ENCODE measurements at places on chromosomes 2 and 18.

- no peak for DNase-seq
Measured at GRCh38 chr2:237090906-237091305, 5.2 kb downstream of the COPS8 start.

GRCh38 chr18:32072321-32072720 is 19.4 kb upstream of the RNF138 start:
- DNase-seq, result no peak

DNA sequence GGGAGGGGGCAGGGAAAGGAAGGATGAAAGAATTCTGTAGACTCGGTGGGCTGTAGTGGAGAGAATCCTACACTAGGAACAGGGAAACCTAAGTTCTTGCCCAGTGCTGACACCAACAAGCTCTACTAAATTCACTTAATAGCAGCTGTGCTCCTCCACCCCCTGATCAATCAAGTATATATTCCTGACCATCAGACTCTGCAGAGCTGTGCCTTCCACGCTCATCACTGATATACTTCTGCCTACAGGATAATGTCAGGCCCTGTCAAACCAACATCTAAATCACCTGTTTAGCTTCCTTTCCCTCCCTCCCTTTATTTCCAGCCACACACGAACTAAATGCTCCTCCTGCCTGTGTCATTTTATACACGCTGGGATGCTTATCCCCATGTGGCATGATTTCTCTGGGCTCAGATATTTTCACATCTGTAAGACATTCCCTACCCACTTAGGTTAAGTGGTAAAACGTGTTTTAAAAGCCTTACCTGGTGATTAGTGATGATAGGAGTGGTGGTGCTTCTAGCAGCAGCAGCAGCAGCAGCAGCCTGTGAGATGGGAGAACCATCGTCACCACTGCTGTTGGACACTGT is 301.9 kb downstream of the LRRTM1 start:
- no peak for DNase-seq

DNA sequence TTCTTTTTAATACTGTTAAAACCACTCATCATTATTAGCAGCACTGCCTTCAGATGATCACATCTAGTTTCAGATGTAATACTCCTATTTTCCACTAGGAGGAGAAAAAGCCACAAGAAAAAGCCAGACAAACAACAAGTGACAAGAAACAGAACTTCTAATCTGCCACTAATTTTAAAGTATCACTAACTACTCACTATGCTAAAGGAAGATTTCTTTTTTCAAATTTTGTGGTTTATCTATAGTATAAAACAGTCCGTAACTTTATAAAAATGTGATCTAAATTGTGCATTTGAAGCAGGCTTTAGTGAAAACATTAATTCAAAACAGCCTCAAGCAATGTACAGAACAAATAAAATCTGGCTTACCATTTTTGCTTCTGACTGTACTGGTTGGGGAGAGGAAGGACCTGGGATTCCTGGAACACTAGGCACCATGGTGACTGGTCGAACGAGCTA is 56.8 kb downstream of the ATF2 start:
- no peak for DNase-seq

DNA sequence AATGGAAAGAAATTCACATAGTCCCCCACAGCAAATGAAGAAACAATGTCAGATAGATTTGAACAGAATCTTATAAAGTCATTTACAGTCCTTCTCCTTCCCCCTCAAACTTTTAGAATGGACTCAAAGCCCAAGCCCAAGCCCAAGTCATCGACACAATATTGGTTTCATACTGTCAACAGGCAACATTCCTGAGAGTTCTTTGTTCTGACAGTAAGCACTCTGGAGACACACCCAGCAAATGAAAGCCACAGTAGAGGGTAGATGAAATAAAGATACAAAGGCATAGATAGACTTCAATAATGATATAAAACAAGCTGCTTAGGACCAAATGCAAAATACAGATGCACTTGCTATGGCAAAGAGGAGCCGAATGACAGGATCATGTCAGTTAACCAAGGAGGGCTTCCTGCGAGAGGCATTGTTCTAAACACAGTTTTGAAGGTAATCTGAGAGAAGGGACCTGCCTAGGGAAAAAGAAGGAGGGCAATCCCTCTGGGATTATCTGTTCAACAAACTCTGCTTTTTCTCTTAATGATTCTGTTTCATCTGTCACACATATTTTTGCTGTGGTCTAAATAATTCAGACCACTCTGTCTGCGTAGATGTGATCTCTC is 97.1 kb upstream of the MAP4K3 start:
- no peak for DNase-seq

GRCh38 chr18:63120620-63121019 is 198.9 kb downstream of the BCL2 start:
- DNase-seq, result no peak

GRCh38 chr2:72233211-72233610 is 85.5 kb upstream of the CYP26B1 start:
- no peak for DNase-seq

DNA sequence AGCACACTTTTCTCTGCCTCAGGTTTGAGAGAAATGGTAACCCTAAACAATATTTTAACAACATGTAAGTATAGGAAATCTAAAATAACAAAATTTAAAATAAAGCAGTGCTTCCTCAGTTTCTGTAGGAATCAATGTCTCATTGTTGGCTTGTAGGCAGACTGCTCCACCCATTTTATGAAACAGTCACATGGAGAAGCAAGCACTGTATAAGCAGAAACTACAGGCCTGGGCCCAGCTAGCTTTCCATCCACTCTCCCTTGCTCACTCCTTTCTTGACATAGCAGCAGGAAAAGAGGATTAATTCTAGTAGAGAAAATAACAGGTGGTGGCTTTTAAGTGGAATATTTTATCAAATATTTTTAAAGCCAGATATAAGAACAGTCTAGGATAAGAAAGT is 97.2 kb downstream of the PLEKHM3 start:
- DNase-seq, result no peak

- DNase-seq, result no peak
Measured at GRCh38 chr2:60831921-60832320, 49.5 kb upstream of the REL start.

- DNase-seq, result no peak
Measured at GRCh38 chr2:73704285-73704684, 32.9 kb downstream of the TPRKB start.

- DNase-seq, result no peak
Measured at GRCh38 chr2:149064856-149065630, 26.5 kb downstream of the LYPD6B start.

DNA sequence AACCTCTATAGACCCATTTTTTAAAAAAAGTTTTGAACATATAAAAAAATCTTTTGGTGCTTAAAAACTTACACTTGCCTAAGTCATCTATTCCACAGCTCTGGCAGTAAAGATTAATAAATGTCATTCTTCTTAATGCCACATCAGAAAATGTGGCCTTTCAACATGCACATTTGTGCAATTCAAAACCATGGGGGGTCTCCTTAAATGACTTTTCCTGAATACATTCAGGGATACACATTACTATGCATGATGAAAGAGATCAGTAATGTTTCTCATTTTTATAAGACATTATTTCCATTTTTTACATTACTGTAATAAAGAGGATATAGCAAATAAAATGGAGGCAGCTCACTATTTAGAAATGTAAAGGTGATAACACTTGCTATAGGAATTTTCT is 142.3 kb downstream of the RBM43 start:
- DNase-seq, result no peak

- DNase-seq, result no peak
Measured at GRCh38 chr2:172366596-172367150, 60.7 kb upstream of the ITGA6 start.

GRCh38 chr2:153043385-153043784 is 325.0 kb downstream of the ARL6IP6 start:
- DNase-seq, result no peak

- no peak for DNase-seq
Measured at GRCh38 chr2:210961249-210961648, 404.9 kb downstream of the CPS1 start.

GRCh38 chr2:111710085-111710484 is 173.9 kb downstream of the ANAPC1 start:
- no peak for DNase-seq

- DNase-seq, result no peak
Measured at GRCh38 chr2:165467921-165468320, 1.6 kb upstream of the CSRNP3 start.

- DNase-seq, result no peak
Measured at GRCh38 chr2:3299703-3300102, 77.9 kb downstream of the EIPR1 start.

GRCh38 chr2:192243488-192243887 is 48.8 kb upstream of the TMEFF2 start:
- DNase-seq, result no peak

Measured in activated T-helper 1 cell treated with Interleukin-2 at 50 U/mL for 16 hours (primary cell).